ENCODE measurements at places on chromosomes 2 and 18. TPM values are rescaled to one million over a fixed set of nuclear protein-coding genes. Genes with fewer than 3 reads are reported as not detected.

Gene CDKL4
- not detected for total RNA-seq

Gene ABCG8
- not detected for total RNA-seq

Gene COBLL1
- 3.8 TPM for total RNA-seq

Gene SETBP1
- 0.82 TPM for total RNA-seq

Gene CPO
- total RNA-seq, result not detected

Gene PDE11A
- total RNA-seq, result 0.40 TPM

Gene TUBB8B
- total RNA-seq, result not detected

Gene TFPI
- total RNA-seq, result 72.0 TPM

Gene FABP1
- total RNA-seq, result not detected

Gene LOXL3
- 0.40 TPM for total RNA-seq

Gene SULT1C4
- not detected for total RNA-seq

Gene ARHGAP28
- total RNA-seq, result 0.09 TPM

Gene ZNF521
- not detected for total RNA-seq

Gene TUBA4B
- 0.26 TPM for total RNA-seq

Gene SPATS2L
- total RNA-seq, result 147 TPM

Gene CNNM4
- total RNA-seq, result 16.7 TPM

Gene AMER3
- not detected for total RNA-seq

Gene FOXI3
- total RNA-seq, result not detected

Gene B3GNT7
- 2.3 TPM for total RNA-seq

Gene GPR45
- total RNA-seq, result not detected

Gene RAB6C
- total RNA-seq, result not detected

Gene MARCHF4
- total RNA-seq, result 62.0 TPM

Gene EFEMP1
- 47.0 TPM for total RNA-seq

Gene DNAJC5G
- not detected for total RNA-seq

Gene HOXD4
- total RNA-seq, result 0.55 TPM

Gene ALPG
- 0.15 TPM for total RNA-seq

Gene DPP4
- 0.44 TPM for total RNA-seq

Gene GNAL
- total RNA-seq, result 7.8 TPM

Gene RIT2
- total RNA-seq, result not detected

Gene GRHL1
- 1.7 TPM for total RNA-seq

Gene IL36G
- total RNA-seq, result not detected

Gene SP140
- total RNA-seq, result 0.24 TPM

Gene GNLY
- not detected for total RNA-seq

Gene PIK3C3
- 18.6 TPM for total RNA-seq

Gene TTR
- not detected for total RNA-seq

Gene LDAH
- total RNA-seq, result 22.8 TPM

Gene FOXD4L1
- total RNA-seq, result 0.31 TPM

Gene RAPGEF4
- total RNA-seq, result 0.21 TPM

Gene TDRD15
- not detected for total RNA-seq

Gene CLEC4F
- total RNA-seq, result not detected

Gene STPG4
- not detected for total RNA-seq

Gene SRD5A2
- total RNA-seq, result 0.04 TPM

Gene MALL
- total RNA-seq, result 158 TPM

Gene LCT
- 0.03 TPM for total RNA-seq

Gene AFF3
- 0.06 TPM for total RNA-seq

Gene NRP2
- total RNA-seq, result 115 TPM

Gene DAW1
- total RNA-seq, result 1.7 TPM

Gene CFC1
- total RNA-seq, result not detected

Gene WNT10A
- total RNA-seq, result not detected

Measured in A549 treated with DMSO at 1 μM for 4 hours (cell line).